ENCODE measurements at places on chromosomes 7 and 10.

GRCh38 chr10:96044736-96045135 lies 1.4 kb downstream of the CCNJ start:
- no peak for DNase-seq

GRCh38 chr7:25722856-25723255 lies 429.1 kb upstream of the NFE2L3 start:
- no peak for DNase-seq

DNA sequence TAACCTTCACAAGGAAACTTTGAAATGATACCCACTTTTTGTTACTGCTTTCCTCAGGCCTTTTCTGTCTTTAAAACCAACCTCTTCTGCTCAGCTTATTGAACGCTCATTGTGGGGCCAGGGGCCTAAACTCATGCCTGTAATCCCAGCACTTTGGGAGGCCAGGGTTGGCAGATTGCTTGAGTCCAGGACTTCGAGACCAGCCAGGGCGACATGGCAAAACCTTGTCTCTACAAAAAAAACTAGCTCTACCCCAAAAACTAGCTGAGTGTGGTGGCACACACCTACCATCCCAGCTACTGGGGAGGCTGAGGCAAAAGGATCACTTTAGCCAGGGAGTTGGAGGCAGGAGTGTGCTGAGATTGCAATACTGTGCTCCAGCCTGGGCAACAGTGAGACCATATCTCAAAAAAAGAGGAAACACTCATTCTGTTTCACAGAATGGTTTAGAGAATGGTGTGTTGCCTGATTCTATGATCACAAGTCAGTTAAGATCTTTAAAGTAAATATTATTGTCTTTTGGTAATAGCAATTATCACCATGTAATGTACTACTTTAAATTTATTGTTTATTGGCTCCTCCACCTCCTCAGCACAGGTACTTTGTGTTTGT lies 51.1 kb downstream of the KCTD7 start:
- no peak for DNase-seq

DNA sequence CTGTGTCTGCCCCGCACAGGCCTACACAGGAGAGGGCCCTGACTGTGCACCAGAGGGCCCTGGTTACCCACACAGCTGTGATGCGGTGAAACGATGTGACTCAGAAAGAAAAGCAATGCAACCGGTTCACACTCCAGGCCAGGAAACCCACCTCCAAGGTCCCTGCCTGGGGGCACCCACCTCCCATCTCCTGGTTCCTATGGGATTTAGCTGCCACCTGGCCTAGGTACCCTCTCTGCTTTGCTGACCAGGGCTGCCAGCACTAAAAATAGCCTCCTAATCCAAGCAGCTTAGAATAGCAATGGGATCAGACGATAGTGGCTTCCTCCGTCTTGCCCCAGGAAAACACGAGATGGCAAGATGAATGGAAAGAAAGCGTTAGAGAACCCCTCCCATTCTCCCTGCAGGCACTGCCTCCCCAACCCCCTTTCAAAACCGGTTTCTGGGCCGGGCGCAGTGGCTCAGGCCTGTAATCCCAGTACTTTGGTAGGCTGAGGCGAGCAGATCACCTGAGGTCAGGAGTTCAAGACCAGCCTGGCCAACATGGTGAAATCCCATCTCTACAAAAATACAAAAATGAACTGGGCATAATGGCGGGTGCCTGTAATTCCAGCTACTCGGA lies 12.4 kb downstream of the RBP3 start:
- no peak for DNase-seq

- DNase-seq = no peak
These were observed 30.8 kb downstream of the SGMS1 start for GRCh38 chr10:50592961-50593418.

DNA sequence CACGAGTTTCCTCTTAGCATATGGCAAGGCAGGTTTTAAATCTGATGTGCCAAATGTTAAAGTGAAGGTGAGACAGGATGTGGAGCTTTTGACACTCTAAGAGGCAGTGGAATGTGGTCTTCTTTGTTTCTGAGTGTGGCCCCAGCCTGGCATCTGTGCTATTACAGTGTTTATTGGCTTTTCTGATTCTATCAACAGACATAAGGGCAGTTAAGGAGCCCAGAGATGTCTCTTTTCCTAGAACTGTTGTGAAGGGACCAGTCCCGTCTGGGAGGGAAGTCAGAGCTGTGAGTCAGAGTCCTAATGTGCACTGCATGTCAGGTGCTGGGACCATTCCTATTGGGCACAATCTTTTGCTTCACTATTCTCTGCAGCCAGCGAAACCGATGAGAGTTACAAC lies 32.5 kb downstream of the TRUB1 start:
- no peak for DNase-seq

- no peak for DNase-seq
These were observed 59.7 kb downstream of the OR13A1 start for GRCh38 chr10:45255706-45256105.

DNA sequence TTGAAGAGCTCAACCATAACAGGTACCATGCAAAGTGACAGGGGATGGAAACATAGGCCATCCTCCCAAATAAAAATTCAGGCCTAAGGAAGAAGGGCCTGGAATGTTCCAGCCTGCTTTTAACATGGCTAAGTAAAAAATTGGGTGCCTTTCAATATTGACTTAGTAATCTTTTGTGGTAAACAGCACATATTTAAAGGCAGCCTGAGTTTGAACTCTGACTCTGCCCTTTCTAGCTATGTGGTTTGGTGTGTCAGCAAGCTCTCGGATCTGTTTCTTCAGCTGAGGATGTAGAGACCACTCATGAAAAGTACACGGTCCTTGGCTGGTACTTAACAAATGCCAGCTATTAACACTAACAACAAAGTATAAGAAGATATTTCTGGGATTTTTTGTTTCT lies 191.8 kb upstream of the CDCA7L start:
- no peak for DNase-seq

GRCh38 chr10:62694537-62695126 lies 109.9 kb upstream of the ADO start:
- no peak for DNase-seq

- DNase-seq = no peak
These were observed 56.5 kb downstream of the ZNF277 start for GRCh38 chr7:112262855-112263487.

- DNase-seq = no peak
These were observed 28.3 kb downstream of the C1GALT1 start for GRCh38 chr7:7210475-7211237.

DNA sequence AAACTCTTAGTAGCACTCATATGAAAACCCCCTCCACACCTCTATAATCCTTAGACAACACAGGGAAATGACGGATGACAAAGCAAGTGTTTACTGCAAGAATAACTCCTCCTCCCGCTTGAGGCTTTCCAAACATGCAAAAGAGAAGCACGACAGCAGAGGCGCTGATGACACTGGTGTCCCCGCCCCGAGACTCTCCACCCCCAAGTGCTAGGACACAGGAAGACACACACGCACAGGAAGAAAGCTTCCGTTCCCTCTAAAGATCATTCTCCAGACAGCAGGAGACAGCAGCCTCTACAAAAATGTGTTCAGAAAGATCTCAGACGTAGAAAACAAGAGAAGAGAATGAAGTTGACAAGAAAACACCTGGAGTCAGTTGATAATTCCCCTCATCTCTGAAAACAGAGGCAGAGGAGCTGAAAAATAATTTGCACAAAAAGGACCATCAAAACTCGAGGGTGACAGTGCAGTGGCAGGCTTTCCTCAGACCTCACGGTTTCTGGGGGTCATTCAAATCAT lies 90.2 kb downstream of the DLG5 start:
- no peak for DNase-seq

GRCh38 chr10:86489071-86489810 lies 32.4 kb downstream of the WAPL start:
- no peak for DNase-seq

GRCh38 chr7:69603937-69604494 lies 5.7 kb downstream of the AUTS2 start:
- no peak for DNase-seq

DNA sequence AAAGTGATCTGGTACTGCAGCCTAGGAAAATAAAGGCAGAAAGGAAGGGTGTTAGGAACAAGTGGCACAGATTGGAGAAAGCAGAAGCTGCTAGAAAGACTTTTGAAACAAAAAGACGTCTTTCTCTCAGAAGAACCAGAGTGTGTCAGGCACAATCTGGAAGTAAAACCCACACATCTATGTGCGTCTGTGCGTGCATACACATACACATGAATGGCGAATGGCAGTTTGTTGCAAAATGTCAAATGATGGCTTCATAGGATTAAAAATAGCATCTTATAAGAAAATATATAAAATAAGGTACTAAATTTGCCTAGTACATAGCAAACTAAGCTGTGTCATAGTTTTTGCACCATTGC lies 246.3 kb downstream of the CDK14 start:
- no peak for DNase-seq

DNA sequence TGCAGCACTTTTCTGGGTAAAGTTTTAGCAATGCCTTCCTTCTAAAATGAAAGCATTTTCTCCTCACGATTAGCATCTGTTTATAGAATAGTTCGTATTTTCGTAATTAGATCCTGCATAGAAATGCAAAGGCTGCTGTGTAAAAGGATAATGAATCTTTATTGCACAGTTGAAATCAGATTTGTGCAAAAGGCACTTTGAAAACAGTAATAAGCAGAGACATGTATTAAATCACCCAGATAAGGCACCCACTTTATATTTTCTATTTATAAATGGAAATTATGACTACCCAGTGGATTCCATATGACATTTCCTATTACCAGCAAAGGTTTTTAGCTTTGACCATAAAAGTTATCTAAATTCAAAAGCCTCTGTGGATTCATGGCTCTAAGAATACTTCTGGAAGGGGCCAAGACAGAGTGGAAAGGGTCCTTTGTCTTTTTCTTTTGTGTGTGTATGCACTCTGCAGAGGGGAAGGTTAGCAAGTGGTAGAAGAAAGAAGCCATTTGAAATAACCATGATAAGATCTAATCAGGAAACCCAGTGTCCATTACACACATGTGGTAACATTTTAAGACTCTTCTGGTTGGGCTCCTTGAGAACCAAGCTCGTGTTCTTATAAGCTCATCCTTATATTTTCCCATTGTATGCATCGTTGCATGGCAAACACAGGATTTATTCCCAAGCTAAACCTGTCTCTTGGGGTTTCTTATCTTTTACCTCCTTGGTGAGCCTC lies 612.1 kb downstream of the AUTS2 start:
- DNase-seq = no peak

DNA sequence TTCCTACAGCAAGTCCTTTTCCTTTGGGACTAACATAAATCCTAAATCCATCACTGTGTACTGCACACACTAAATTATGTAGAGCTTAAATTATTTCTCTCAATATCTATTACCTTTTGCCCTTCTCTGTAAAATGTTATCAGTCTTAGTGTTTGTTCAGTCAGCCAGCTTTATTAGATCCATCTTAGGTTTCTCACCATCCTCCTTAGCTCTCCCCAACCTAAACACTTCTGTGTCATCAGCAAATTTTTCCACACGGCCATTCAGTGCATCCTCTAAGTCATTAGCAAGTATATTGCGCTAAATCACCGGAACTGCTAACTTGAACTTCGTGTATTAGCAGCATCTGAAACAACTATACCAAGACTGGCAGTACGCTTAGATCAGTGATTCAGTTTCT lies 142.1 kb upstream of the ZNF438 start:
- DNase-seq = no peak

GRCh38 chr10:71394926-71395562 lies 1.7 kb upstream of the CDH23 start:
- no peak for DNase-seq

DNA sequence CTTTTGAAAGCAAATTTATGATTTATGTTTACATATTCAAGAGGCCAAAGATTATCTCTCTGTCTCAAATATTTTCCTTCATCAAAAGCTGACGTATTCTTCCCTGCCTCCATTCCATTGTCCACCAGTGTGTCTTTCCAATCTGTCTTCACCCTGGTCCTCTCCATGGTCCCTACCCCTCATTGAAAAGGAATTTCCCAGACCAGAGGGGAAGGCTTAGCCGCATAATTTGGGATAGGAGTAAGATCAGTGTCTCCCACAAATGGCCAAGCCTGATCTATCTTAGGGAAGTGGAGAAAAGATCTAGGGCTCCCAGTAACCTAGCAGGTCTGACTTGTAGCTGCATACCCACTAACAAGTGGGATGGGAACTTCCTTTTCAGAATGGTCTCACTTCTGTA lies 46.3 kb upstream of the ZNF800 start:
- no peak for DNase-seq

DNA sequence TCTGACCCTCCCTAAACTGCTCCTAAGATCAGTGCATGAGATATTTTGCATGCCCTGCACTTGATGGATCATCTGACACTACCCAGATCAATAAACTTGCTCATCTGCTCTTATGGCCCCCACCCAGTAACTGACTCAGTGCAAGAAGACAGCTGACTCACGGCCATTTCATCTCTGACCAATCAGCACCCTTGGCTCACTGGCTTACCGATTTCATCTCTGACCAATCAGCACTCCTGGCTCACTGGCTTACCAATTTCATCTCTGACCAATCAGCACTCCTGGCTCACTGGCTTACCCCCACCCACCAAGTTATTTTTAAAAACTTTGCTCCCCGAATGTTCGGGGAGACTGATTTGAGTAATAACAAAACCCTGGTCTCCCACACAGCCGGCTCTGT lies 37.2 kb upstream of the OPTN start:
- no peak for DNase-seq

DNA sequence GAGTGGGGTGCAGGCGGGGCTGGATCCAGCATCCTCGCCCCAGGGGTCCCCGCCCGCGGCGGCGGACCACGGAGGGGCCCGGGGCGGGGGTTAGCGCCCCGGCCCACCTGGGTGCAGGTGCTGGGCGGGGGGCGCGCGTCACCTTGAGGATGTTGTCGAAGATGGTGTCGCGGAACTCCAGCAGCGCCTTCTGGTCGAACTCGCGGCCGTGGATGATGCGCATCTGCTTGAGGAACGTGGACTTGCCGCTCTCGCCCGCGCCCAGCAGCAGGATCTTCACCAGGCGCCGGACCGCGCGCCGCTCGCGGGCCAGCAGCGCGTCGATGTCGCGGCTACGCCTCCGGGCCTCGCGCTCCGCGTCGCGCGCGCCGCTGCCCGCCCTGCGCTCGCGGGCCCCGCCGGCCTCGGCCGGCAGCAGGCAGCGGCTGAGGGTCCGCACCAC lies 376 bp downstream of the GNA12 start:
- DNase-seq = no peak

DNA sequence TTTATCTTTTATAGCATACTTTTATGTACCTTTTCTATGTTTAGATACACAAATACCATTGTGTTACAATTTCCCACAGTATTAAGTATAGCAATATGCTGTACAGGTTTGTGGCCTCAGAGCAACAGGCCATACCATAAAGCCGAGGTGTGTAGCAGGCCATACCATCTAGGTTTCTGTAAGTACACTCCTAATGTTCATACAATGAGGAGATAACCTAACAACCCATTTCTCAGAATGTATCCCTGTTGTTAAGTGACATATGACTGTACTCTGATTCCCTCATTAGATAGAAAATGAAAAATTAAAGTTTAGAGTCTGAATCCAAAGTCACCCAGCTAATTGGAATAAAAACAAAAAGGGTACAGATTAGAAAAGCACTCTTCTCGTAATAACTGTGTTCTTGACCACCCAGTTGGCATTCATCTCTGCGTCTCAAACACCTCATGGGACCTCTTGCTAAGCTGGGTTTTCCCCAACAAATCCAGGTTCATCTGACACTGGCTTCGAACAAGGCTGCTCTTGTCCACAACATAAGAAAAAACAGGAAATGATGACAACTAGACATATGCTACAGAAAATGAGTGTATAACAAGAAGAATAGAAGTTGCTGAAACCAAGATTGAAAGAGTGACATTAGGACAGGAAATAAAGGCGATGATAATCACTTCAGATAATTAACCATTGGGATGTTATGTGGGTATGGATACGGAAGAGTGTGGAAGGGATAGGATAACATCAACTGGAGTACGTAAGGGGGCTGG lies 1.4 kb downstream of the NDUFB8 start:
- DNase-seq = no peak

- DNase-seq = no peak
These were observed 168.9 kb downstream of the CDK14 start for GRCh38 chr7:90764848-90765570.
